ENCODE measurements at places on chromosomes 3 and 15.

DNA sequence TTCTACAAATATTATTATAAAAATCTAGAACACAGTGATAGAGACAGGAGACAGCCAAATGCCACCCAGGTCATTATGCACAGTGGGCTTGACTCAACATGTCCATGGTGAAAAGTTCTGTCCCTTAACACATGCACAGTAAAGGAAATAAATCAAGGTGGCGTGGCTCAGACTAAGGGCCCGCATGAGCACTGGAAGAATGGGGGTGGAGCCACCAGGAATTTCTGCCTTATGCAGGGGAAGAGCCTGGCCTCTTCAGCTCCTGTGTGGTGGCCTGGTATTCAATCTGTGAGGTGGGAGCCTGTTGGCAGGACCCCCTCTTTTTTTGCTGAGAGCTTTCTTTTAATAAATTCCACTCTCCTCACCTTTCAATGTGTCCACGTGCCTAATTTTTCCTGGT, 17.2 kb upstream of the SPG21 start:
- DNase-seq, result no peak

GRCh38 chr3:81916890-81917289, 155.4 kb upstream of the GBE1 start:
- DNase-seq, result no peak

DNA sequence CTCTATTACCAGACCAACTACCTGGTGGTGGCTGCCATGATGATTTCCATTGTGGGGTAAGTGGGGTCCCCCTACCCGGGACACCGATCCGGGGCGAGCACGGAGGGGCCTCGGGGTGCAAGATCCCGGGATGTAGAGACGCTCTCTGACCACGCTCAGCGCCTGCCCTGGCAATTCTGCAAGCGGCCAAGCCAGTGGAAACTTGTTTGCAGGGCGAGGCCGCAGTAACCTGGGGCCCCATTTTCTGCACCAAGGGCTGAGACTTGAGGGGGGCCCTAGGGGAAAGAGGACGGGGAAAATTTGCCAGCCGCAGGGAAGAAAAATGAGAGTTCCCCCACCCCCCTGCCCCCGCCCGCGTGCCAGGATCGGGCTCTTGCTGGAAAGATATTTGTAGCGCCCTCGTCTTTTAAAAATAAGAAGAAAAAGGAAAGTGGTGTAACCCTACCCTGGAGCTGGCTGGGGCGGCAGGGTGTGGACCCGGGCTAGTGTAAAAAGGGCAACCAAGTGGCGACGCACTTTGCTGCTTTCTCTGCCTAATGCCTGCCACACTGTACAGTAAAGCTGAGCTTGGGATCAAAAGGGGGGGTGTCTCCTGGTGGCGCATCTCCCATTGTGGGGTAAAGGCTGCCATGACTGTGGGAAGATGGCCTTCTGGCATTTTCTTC, 563 bp downstream of the ARL6IP5 start:
- DNase-seq, result peak; percentile 77

GRCh38 chr15:27061739-27062138, 90.8 kb downstream of the GABRG3 start:
- DNase-seq, result no peak

- DNase-seq, result no peak
Measured at GRCh38 chr3:76365275-76365674, 579.9 kb upstream of the ZNF717 start.

GRCh38 chr3:107931326-107931725, 159.5 kb downstream of the CD47 start:
- DNase-seq, result no peak
